ENCODE measurements at places on chromosomes 1 and 21.
A peak's percentile ranks its signal among the peaks of the same experiment; 100 is the strongest.

GRCh38 chr1:248757784-248758195 lies 2.2 kb upstream of the LYPD8 start:
- no peak for DNase-seq

DNA sequence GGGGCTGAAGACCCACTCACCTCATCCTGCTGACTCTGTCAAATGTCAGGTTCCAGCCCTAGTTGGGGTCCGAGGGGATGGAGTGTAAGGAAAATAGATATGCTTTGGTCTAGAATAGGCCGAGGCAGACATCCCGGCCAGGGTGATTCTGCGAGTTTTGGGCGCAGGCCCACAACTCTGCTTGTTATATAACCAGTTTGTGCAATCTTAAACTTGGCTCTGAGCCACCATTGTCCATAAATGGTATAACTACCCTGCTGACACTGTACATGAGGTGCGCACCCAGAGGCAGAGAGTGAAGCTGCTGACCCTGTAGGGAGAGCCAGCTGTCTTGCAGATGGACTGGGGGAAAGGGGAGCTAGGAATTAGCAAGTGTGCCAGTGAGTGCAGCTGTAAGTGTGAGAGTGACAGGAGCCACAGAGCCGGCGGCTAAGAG lies 1388.8 kb downstream of the AMY1C start:
- DNase-seq: no peak

DNA sequence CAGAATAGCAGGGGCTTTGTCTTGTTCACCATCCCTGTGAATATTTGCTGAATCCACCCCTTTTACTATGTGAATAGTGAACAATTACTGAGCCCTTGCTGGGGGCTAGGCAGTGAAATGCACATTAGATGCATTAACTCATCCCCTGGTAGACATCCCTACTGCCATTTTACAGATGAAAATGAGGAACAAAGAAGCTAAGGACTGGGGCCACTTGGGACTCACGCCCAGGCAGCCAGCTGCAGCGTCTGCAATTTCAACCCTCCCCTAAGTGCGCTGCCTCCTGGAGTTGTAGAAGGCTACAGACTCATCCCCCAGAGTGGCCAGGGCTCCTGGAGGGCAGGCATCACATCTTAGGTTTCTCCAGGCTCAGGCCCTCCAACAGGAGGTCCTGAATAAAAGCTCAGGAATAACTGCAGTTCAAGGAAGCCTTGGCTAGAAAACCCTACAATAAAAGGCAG lies 31.6 kb downstream of the CAPZB start:
- DNase-seq: no peak

DNA sequence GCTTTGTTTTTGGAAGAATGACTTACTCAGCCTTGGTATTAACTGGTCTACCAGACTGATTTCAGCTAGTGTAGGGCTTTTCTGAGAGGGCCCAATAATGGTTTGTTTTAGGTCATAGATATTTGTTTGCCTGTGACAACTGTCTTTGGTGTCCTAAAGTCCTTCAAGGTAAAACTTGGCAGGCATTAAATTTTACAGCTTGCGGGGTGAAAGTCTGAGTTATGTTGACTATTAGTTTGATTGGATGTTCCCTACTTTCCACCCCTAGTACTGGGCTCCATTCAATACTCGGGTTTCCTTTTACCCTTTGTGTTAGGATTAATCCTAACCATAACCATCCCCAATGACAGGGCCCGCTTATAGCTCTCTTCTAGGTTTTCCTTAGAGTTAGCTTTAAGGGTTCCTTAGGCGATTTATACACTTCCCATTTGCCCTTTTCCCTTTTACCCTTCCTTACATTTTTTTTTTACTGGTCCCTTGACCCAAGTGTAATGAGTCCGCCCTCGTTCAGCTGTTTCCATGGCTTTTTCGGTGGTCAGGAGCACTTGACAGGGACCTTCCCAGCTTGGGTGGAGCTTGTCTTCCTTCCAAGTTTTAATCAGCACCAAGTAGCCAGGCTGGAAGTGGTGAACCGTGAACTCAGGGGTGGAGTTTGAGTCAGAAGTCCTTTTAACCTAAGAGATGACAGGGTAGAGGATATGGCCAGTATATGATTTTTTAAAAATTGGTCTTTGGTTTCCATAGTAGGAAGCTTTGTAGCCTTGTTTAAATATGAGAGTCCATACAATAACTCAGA lies 28.5 kb upstream of the LCE5A start:
- no peak for DNase-seq

GRCh38 chr1:222821239-222821638 lies 6.4 kb downstream of the DISP1 start:
- DNase-seq: no peak

DNA sequence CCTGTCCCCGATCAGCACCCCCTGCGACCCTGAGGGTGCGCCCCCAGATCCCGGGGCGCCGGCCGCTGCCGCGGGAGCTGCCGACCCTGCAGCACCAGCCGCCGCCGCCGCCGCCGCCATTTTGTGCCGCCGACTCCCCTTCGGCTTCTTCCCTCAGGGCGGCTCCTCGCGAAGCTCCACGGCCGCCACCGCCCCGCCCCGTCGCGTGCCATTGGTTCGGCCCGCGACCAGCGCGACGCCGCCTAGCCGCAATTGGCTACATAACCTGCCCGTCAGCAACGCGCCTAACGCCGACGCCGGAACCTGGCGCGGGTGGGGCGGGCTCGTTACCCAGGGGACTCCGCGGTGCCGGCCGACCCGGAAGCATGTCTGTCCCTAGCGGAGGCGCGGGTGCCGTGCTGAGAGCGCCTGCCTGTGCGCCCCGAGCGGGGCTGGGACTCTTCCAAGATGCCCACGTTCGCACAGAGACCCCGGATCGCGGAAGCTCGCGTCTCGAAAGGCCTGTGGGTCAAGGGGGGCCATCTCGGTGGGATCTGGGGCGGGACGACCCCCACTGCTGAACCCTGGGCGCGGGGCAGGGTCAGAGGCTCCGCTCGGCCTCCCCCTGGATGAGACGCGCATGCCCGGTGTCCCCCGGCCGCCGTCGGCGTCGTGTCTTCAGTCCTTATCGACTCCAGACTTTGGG lies at the start of gene CCNL2:
Gene CCNL2 (minus strand): TSS at position 149 of the 685 bp plus-strand sequence. CDS start 29 bp downstream, at position 120.
- peak; percentile 97 for DNase-seq

GRCh38 chr1:174405219-174405618 lies 42.5 kb upstream of the GPR52 start:
- no peak for DNase-seq

- DNase-seq: no peak
Observed at GRCh38 chr1:71294178-71294577, 213.3 kb upstream of the ZRANB2 start.

DNA sequence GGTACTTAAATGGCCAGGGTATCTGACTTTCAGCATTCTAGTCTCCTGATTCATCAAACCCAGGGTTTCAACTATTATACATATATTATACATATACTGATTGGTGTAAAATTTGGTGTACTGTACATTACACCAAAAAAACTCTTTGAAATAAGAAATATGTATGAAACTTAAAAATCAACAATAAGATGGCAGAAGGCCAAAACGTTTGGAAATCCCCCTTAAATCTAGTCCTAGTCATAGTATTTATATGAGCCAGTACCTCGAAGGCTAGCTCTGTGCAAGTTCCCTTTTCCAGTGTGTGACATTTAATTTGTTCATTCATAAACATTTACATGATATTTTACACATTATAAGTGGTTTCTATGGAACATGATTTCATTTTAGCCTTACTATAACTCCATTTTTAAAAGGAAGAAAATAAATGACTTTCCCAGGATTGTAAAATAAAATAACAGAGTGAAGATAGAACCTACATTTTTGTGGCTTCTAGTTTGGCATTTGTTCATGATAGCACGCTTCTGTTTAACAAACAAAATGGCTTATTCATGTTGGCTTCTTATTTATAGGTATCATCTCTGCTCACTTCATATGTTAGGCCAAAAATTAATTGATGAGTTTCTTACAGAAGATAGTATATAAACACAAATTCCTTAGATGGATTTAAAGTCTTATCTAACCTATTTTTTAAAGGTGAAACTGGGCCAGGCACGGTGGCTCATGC lies 18.8 kb upstream of the ZNF281 start:
- DNase-seq: no peak

DNA sequence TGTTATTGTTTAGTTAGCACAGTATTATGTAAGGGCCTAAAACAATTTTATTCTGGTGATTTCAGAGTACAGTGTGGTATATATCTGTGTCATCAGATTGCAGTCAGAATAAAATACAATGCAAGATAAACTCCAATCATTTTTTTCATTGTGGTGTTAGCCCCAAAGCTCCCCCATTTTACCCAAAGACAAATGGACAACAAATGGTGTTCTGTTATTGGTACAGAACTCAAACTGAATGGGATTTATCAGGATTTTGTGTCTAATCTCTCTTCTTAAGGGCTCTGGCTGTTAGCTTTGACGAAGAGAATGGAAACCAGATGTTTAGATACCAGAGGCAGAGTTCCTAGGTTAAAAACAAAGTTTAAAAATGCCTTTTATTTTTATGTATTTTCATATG lies 163.1 kb upstream of the USP25 start:
- no peak for DNase-seq

- DNase-seq: no peak
Observed at GRCh38 chr1:113094506-113094905, 21.5 kb downstream of the LRIG2 start.

DNA sequence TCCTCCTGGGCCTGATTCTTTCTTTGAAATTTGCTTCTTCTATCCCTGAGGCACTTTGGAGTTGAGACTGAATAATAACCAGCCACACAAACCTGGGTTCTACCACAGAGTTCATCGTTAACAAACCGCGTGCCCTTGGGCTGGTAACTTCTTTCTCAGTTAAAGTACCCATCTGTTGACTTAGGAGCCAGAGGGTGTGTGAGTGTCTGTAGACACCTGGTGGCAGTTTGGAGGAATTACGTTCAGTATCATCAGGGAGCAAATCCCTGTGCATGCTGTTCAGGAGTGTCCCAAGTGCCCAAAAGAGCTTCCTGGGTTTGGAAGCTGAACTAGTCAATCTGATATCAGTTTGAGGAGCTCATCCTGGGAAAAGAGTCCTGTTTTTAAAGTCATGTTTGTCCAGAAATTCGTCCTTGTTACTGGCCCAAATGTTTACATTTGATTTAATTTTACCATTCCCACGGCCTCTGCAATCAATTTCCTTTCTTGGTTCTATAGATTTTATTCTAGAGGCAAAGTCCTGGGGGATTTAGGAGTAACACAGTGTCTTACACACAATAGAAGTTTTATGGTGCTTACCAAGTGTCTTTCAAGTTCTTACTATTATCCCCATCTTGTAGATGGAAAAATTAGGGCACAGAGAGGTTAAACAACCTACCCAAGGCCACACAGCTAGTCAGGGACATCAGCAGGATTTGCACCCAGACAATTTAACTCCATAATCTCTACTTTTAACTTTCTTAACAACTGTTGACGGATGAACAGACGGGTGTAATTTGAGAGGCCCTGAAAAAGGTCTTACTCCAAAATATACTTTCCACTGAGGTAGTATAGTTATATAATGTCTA lies 26.7 kb upstream of the RPTN start:
- DNase-seq: peak; percentile 69

GRCh38 chr1:71587961-71588360 lies 507.1 kb upstream of the ZRANB2 start:
- DNase-seq: no peak

- DNase-seq: no peak
Observed at GRCh38 chr1:206446688-206447421, 23.4 kb upstream of the IKBKE start.

GRCh38 chr1:246394121-246394520 lies 113.0 kb downstream of the SMYD3 start:
- no peak for DNase-seq

DNA sequence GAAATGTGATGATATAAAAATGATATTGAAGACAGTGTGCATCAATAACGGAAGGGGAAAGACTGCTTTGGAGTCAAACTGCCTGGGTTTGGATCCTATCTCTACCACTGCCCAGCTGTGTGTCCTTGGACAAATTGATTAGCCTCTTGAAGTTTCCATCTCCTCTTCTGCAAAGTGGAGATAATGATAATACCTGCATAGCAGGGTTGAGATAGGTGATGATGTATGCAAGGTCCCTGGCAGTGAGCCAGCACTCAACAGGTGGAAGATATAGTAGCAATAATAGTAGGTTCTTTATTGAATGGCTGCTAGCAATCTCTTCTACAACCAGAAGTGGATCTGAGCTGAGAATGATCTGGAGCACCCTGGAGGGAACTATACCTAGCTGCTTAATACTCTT lies 166.7 kb downstream of the MIS18A start:
- no peak for DNase-seq

DNA sequence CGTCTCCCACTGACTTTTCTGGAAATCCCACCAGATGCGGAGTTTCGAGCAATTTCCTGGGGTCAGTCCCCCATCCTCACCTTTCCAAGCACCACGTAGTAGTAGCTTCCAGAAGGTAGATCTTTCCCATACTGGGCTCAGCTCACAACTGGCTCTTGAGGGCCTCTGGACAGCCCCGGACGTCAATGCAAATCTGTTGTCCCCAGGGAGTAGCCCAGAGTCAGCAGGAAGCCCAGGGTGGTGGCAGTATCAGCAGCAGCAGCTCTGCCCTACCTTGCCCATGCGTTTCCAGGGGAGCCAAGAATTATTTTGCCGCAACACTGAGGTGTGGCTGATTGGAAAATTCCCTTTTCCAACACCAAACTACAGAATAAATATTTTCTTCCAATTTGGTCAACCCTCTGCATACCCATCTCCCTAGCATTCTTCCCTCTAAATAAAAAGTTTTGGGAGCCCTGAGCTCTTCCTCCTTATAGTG lies 70.3 kb downstream of the CD46 start:
- DNase-seq: no peak

DNA sequence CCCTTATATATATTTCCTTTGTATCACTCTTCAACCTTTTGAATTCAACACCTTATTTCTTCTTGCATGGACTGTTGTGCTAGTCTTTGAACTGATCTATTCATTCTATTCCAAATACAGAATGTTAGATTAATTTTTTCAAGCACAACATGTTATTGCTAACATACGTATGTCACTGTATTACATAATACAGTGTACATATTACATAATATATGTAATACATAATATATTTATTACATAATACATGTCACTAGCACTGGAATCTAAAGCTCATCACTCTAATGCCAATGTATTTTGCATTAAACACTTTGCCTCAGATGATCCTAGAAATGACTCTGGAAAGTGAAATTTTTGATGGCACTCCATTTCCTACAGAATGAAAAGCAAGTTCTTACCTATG lies 59.8 kb downstream of the LRRC8D start:
- no peak for DNase-seq

DNA sequence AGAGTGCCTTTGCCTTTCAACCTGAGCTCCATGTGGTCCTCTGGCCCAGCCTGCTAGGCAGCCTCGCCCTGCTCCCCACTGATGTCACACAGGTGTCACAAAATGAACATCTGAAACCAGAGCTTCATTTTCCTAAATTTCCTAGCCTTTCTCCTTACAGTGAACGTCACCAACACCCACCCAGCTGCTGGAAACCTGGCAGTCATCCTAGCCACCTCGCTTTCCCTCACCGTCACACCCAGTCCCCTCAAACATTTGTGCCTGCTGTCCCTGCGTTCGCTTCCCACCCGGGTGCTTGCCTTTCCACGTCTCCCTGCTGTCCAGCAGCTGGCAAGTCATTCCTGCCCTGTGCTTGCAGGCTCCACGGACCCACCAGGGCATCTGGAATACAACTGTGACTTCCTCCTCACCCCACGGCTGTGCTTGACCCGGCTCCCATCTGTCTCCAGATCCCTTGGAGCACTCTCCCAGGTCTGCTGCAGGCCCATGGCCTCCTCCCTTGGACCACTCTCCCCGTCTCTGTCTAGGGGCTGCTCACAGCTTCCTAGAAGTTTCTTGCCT lies 23.5 kb downstream of the ADARB1 start:
- no peak for DNase-seq

Data from Caco-2 (cell line).